ENCODE measurements at places on chromosomes 12 and 14.

DNA sequence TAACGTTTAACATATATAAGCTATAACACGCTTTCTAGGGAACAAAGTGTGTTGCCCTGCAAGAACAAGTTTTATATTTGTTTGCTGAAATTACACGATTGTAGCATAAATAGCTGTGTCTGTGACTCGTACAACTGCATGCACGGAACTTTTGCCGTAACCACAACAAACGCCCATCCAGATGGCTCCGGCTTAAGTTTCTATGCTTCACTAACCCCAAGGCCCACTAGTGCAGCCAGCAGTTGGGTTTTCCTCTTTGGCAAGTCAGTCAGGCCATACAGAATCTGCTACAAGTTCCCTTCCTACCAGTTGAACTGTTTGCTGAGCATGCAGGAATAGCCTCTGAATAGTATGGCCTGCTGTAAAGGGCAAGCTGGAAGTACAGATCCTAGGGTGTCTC, 12.1 kb downstream of the CSRP2 start:
- DNase-seq, result no peak

GRCh38 chr12:104355630-104356029, 52.1 kb downstream of the EID3 start:
- DNase-seq, result no peak

DNA sequence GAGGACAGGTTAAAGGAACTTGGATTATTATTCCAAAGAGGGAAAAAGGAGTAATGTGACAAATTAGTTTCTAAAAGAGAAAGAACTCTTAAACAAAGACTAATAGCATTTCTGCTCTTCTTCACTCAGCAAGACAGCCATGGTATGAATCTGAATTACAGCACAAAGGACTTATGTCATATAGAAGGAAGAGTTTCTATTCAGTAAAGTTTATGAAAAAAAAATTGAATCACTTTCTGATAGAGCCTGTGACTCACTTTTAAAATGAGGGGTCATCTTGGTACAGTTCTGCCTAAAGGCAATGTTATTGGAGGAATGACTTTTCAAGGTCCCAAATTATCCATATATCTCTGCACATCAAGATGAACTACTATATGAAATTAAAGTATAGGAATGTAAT, 101.7 kb downstream of the DUSP6 start:
- DNase-seq, result no peak

DNA sequence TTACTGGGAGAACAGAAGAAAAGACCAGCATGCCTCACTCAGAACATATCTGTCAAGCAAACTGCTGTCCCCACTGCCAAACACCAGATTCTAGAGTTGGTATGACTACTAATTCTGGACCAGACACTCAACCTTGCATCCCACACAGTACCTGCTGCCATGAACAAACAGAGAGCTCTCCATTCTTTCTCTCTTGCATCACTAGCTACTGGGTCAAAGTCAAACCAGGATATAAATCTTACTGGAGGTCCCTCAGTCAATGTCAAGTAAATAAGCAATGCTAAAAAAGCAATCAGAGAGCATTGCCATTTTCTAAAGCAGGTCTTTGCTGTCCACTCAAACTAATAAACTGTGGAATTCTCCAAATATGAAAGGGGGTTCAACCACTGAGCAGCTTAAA, 452.4 kb upstream of the SEL1L start:
- no peak for DNase-seq

GRCh38 chr14:71166180-71166837, 259.1 kb downstream of the PCNX1 start:
- no peak for DNase-seq

GRCh38 chr14:90458536-90458935, 61.7 kb downstream of the CALM1 start:
- no peak for DNase-seq

DNA sequence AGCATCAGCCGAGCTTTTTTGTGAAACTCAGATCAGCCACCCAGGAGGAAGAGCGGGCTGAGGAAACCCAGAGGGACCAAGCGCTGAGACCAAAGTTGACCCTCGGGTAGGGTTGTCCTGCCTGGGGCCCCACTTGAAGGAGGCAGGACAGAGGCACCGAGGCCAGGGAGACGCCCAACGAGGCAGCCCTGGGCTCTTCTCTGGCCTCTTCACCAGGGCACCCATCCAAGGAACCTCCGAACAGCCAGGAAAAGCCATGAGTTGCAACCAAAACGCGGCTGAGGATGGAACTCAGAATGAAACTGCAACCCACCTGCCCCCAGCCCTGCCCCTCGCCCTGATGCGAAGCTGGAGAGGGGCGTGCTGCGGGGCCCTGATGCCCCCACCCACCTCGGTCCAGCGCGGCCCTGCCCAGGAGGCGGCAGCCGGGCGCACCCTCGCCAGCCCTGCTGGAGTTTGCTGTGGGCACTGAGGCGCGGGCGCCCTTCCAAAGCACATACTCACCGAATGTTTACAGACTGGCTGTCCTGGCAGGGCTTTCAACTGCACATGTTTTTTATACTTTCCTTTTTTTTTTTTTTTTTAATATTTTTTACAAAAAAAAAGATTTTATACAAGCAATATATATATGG, 41.9 kb downstream of the JDP2 start:
- no peak for DNase-seq

- no peak for DNase-seq
Measured at GRCh38 chr12:69118516-69118915, 120.9 kb upstream of the CPSF6 start.

DNA sequence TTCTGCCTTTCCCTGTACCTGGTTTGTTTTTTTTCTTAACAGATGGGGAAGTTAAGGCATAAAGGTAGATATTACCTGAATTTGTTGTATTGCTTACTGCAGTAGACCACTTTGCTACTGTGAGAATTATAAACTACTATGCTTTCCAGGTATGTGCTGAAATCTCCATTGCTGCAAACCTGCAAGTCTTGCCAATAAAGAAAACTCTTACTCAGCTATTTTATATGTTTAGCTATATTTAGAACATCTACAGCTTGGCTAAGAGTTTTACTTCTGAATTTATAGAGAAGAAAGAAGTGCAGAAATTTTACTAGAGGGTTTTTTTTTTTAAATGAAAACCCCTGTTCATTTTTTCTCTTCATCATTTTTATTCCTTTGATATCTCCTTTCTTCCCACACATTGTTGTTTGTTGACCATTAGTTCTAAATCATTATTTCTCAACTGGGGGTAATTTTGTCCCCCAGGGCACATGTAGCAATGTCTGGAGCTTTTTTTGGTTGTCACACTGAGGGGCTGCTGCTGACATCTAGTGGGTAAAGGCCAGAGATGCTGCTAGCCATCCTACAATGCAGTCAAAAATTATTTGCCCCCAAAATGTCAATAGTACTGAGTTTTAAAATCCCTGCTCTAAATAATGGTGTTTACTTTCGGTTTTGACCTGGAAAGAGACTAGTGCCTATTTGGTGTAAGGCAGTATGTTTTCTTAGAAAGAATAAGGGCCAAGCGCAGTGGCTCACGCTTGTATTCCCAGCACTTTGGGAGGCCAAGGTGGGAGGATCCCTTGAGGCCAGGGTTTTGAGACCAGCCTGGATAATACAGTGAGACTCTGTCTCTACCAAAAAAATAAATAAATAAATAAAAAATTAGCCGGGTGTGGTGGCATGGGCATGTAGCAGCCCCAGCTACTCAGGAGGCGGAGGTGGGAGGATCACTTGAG, 48.6 kb downstream of the PCNX1 start:
- DNase-seq, result no peak

GRCh38 chr12:2378835-2379330, 326.1 kb downstream of the CACNA1C start:
- DNase-seq, result no peak

GRCh38 chr12:4881266-4882064, 28.2 kb upstream of the KCNA1 start:
- no peak for DNase-seq

DNA sequence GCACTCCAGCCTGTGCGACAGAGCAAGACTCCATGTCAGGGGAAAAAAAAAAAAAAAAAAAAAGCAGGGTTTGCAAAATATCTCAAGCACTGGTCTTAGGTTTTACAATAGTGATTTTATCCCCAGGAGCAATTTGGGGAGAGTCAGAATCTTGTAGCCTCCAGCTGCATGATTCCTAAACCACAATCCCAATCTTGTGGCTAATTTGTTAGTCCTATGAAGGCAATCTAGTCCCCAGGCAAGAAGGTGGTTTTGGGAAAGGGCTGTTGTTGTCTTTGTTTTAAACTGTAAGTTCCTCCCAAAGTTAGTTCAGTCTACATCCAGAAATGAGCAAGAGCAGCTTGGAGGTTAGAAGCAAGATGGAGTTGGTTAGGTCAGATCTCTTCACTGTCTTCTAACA, 135.7 kb downstream of the PLXNC1 start:
- no peak for DNase-seq

DNA sequence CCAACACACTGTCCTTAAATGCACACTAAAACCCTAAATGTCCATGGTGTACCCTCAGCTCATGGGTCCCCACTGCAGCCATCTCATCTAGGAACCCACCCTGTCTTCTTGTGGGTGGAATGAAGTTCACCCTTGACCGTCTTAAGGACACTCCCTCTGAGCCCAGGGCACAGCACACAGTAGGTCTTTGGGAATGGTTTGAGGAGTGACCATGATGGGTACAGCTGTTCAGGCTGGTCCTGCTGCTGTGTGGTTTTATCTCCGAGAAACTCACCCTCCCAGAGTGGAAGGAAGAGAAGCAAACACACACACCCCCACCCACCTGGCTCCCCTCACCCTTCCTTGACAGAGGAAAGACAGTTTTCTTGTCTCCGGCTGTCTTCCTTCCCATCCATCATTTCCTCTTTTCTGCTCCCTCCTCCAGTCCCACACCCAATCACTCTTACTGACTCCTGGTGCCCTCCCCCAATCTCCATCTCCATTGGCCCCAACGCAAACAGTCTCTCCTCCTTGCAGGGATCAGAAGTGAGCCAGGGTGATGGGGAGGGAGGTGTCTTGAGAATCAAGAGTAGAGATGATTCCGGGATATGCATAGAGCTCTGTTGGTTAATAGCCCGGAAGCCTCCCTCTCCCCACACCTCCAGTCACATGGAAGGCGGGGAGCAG, 105.9 kb upstream of the LHX5 start:
- DNase-seq, result no peak

GRCh38 chr14:89340200-89341181, 76.5 kb downstream of the FOXN3 start:
- no peak for DNase-seq

GRCh38 chr12:30968211-30968610, 41.7 kb downstream of the TSPAN11 start:
- no peak for DNase-seq
